ENCODE measurements at places on chromosomes 6 and 20.

DNA sequence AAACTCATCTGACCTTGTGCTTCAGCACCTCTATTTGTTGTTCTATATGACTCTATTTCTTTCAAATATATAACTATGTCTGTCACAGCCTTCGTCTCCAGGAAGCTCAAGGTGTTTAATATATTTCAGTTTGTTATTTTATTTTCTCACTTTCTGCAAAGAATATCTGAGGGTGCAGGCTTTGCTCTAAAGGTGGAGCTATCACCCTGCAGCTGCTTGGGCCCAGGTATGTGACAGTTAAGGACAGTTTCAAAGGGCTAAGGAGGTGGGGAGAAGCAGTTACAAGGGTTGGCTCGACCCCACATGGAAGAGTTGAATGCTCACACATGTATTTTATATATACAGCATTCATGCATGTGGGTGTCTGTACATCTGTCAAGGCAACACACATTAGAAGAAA, 405.6 kb downstream of the BTBD9 start:
- DNase-seq: no peak

GRCh38 chr6:105595829-105596228, 192.9 kb upstream of the PREP start:
- no peak for DNase-seq

DNA sequence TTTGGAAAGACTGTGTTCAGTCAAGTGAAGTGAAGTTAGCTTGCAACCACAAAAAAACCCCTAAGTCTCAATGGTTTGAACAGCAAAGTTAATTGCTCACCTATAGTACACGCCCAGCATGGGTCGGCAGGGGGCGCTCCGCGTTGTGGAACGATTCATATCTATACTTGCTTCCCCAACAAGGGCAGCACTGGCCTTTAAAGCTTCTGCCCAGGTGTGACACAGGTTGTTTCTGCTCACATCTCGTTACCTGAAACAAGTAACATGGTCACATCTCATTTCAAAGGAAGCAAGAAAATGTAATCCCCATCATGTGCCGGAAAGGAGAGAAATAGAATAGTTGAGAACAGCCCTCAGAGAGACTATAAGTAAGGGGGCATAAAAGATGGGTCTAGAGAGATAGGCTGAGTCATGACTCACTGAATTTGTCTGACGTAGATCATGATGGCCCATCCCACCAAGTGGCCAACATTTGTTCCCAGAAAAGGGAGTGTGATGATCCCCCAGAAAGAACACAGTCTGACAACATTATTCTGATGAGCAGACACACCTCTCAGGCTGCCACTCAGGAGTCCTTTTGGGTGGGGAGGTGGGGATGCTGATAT, 29.0 kb downstream of the HNF4A start:
- DNase-seq: peak; percentile 66

DNA sequence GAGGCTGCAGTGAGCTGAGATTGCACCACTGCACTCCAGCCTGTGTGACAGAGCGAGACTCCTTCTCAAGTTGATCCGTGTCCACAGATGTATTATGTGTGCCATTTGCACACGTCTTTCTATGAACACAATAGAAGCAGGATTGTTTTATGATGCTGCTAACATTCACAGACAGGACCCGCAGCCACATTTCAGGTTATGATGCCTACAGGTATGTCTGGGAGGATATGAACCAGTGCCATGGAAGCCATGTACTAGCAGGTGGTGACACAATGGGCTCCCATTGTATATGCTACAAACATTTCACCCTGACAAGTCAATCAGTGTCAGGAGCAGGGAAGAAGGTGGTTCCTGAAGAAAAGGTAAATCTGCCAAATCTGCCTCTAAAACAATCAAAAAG, 4.3 kb downstream of the TRAM2 start:
- no peak for DNase-seq

- no peak for DNase-seq
These were observed 276.0 kb downstream of the NRN1 start for GRCh38 chr6:5730585-5731263.

- no peak for DNase-seq
These were observed 134.9 kb upstream of the HSF2 start for GRCh38 chr6:122264557-122264956.

DNA sequence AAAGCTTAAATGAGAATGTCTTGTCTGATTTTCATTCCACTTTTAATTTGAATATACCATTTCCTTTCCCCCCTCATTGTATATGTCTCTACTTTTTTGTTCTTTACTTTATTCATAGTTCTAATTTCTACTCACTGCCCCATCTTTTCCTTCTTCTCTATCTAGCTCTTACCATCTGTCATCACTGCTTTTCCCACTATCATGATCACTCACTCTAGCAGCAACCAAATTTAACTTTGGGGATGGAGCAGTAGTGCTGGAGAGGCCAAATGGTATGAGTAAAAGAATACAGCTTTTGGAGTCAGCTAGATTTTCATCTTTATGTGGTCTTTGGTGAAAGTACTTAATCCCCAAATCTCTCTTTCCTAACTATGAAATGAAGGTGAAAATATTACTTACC, 25.5 kb downstream of the QKI start:
- no peak for DNase-seq

DNA sequence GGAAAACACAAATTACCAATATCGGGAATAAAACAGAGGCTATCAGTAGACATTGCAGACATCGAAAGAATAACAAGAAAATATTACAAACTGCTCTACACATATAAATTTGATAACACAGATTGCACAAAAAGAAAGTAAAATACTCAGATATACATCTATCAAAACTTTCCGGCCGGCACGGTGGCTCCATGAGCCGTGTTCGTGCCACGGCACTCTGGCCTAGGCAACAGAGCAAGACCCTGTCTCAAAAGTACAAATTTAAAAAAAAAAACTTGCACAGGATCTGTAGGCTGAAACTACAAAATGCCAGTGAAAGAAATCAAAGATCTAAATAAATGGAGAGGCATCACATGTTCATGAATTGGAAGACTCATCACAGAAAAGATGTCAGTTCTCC, 49.4 kb downstream of the SNX5 start:
- no peak for DNase-seq

- DNase-seq: no peak
These were observed 47.4 kb downstream of the MAP7 start for GRCh38 chr6:136502786-136503185.

DNA sequence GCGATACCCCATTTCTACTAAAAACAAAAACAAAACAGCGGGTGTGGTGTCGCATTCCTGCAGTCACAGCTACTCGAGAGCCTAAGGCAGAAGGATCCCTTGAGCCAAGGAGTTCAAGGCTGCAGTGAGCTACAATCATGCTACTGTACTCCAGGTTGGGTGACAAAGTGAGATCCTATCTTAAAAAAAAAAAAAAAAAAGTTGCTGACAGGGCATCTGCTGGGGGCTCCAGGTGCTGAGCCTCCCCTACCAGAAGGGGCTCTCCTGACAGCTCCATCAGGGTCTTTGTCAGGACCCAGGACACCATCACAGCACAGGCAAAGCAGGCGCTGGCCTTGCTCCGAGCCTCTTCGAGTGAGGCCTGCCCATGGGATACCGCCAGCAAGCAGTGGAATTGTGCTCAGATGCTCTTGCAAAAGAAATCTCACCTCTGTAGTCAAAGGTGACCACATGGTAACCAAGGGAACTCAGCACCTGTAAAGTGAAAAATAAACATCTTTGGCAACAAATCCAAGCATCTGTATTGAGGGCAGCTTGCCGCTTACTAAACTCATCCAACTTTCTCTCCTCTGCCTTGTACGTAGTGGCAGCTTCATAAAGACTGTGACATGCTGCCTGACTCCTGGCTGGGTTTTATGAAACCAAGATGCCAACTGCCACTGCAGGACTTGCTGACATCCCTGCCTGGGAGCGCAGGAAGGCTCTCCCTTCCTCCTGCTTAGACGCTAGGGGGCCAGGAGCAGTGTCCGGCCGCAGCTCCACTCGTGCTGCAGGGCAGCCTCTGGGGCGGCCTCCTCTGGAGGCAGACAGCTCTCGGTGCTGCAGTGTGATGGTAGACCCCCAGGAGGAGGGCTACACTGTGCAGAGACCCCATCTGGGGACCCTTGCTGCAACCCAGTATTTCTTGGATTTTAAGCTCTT, 66.9 kb downstream of the PYGB start:
- no peak for DNase-seq

GRCh38 chr20:64003960-64004725, 23.2 kb downstream of the PRPF6 start:
- no peak for DNase-seq

DNA sequence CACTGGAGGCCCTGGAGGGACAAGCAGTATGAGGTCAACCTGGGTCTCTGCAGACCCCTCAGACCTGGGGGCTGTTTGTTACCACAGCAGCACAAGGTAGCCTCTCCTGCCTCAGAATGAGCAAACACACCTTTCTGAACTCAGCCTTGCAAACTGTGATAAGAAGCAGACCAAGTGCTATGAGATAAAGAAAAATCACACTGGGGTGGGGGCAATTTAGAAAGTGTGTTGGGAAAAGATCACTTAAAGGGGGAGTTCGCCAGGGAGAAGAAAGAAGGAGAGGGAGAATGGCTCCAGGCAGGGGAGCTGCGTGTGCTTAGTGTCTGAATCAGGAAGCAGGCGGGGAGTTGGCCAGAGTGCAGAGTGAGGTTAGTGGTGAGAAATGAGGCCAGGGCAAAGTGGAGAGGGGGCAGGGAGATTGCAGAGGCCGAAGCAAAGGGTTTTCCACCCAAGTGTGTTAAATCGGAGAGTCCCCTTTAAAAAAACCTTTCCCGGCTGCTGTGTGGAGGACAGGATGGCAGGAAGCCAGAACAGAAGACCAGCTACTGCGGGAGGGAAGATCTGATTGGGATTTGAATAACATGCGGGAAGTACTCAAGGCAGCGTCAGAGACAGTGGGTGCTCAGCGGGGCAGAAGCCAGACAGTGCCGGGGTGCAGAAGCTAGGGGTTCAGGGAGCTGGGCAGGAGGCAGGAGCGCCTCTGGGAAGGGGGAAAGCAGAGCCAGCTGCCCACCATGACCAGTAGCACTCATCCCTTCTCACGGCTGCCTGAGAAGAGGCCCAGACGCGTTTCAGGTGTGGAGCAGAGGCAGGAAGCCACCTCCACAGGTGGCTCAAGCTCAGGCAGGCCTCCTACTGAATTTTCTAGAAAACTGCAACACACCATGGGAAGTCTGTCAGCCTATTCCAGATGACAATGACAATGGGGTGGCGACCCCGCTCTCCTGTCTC, 9.0 kb downstream of the ADA start:
- DNase-seq: peak; percentile 22

DNA sequence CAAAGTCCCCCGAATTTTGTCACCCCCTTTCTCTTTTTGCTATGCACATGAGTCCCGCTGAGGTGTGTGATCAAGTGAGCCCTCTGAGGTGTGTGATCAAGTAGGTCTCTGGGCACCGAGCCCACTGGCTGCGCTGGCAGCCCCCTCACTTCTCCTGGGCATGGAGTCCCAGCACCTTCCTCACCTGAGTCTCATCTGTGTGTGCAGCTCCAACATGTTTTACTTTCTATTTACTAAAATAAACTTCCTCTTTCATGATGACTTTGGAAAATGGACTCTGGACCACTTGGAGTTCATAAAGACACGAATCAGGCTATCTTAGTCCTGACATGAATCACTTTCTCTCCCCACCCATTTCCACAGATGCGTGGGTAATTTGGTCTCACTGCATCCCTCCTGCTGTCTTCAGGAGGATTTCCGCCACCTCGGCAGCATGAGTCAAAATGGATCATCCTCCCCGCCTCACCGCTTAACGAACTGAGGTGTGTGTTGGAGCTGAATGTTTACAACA, 39.8 kb downstream of the PRDM1 start:
- DNase-seq: peak; percentile 65

GRCh38 chr20:50482396-50482981, 27.7 kb upstream of the PTPN1 start:
- DNase-seq: no peak
